ENCODE measurements at places on chromosomes 11 and 22.

GRCh38 chr11:117072517-117073461 is 25.4 kb downstream of the SIK3 start:
- DNase-seq: no peak

GRCh38 chr11:111797145-111797581 is 31.0 kb upstream of the PPP2R1B start:
- no peak for DNase-seq

- DNase-seq: no peak
Measured at GRCh38 chr22:34763496-34763895, 302.5 kb upstream of the ISX start.

- DNase-seq: no peak
Measured at GRCh38 chr11:75223954-75224643, 16.5 kb upstream of the TPBGL start.

- DNase-seq: no peak
Measured at GRCh38 chr11:112583261-112583893, 322.7 kb upstream of the PLET1 start.

GRCh38 chr11:61797263-61797944 is 4.7 kb downstream of the FEN1 start:
- no peak for DNase-seq

DNA sequence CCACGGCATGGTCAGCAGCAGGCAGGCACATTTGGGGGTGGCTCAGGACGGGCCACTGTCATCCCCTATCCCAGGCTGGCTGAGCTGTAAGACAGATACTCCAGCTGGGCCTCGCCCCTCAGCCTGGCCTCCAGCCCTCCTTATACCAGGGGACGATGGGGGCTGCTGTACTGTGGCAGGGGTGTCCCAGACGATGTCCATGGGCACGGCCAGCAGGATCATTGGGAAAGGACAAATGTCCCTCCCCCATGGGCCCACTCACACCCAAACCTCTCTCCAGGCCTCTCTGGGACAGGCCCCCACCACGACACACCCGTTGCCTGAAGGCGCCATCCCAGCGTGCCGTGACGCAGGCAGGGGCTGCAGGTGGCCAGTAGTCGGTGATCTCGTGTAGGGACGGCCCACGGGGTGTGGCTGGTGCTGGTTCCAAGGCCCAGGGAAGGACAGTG is 1.5 kb upstream of the IL17REL start:
- DNase-seq: no peak

DNA sequence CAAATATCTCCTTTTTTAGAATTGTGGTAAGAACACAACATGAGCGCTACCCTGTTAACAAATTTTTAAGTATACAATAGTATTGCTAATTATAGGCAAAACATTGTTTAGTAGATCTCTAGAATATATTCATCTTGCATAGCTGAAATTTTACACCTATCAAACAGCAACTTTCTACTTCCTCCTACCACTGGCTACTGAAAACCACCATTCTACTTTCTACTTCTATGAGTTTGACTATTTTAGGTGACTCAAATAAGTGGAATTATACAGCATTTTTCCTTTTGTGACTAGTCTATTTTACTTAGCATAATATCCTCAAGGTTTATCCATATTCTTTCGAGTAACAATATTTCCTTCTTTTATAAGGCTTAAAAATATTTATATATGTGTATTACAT is 128.4 kb downstream of the FAM76B start:
- no peak for DNase-seq

- DNase-seq: no peak
Measured at GRCh38 chr11:76788661-76789442, 5.7 kb downstream of the TSKU start.

Measured in iPS DF 6.9 (cell line).